ENCODE measurements at places on chromosomes 4 and X.

DNA sequence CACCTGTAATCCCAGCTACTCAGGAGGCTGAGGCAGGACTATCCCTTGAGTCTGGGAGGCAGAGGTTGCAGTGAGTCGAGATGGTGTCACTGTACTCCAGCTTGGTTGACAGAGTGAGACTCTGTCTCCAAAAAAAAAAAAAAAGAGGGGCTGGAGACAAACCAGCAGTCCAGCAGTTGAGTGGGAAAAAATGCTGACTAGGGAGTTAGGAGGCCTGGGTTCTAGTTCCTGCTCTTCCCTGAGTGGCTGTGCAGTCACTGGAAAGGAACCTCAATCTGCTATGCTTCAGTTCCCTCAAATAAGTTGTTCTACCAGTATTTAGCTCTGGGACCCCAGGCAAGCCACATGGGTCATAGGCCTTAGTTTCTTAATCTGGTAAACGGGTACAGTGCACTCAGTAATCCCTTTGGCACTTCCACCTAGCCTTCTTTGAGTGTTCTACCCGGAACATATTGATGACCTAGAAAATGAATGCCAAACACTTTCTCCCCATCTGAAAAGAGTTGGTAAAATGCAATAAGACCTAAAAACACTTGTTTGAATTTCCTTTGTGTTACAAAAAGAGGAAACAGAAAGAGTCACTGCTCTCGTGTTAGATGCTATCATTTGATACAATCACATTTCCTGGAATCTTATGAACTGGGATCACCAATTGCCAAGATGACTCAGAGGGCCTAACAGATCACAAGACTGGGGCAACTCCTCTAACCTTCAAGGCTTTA is 99.3 kb upstream of the EGFL6 start:
- no peaks in the 10 kb centered on the region for H3K27me3 ChIP-seq
- H3K27ac ChIP-seq = no peak overlapping the region
- no peak for DNase-seq
- H3K4me1 ChIP-seq = peaks cover 18% of the 10 kb centered on the region

- no peak for DNase-seq
- peaks cover 28% of the 10 kb centered on the region for H3K4me1 ChIP-seq
- no peaks in the 10 kb centered on the region for H3K27me3 ChIP-seq
- H3K36me3 ChIP-seq = no peaks in the 10 kb centered on the region
Measured at GRCh38 chrX:150942942-150943594, 40.1 kb upstream of the HMGB3 start.

- DNase-seq = no peak
- H3K4me1 ChIP-seq = peaks cover 33% of the 10 kb centered on the region
- no peaks in the 10 kb centered on the region for H3K36me3 ChIP-seq
- H3K27ac ChIP-seq = no peak overlapping the region
Measured at GRCh38 chr4:136861091-136861490, 671.2 kb downstream of the PCDH18 start.

DNA sequence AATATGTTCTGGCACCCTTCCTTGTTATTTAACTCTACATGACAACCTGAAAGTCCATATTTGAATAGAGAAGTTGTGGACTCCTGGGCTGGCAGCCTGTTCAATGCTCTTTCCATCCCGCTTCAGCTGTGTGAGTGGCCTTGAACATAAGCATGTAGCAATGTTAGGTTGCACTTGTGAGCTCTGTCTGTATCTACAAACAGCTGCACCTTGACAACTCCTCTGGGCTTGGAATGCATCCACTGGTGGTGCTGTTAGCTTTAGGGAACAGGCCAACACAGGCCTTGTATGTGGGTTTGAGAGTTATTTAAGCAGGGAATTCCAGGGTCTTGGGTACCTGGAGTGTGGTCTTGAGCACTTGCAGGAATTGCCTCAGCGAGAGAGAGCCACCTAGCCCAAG is 141.2 kb downstream of the DTHD1 start:
- no peak for DNase-seq
- no peak overlapping the region for H3K27ac ChIP-seq
- H3K27me3 ChIP-seq = no peaks in the 10 kb centered on the region
- H3K4me1 ChIP-seq = peaks cover 5% of the 10 kb centered on the region

- DNase-seq = no peak
- peaks cover 37% of the 10 kb centered on the region for H3K4me1 ChIP-seq
- H3K36me3 ChIP-seq = peaks cover 14% of the 10 kb centered on the region
- peaks cover 16% of the 10 kb centered on the region for H3K27me3 ChIP-seq
- no peak overlapping the region for H3K4me3 ChIP-seq
Measured at GRCh38 chrX:152642931-152643564, 5.4 kb downstream of the GABRQ start.

DNA sequence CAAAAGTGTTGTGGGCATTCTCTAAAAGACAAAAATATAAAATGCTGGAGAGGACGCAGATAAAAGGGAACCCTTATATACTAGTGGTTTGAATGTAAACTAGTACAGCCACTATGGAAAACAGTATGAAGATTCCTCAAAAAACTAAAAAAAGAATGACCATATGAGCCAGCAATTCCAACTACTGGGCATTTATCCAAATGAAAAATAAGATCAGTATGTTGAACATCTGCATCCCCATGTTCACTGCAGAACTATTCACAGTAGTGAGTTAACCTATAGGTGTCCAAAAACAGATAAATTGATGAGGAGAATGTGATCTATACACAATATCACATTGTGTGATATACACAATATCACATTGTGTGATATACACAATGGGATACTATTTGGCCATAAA is 1615.3 kb downstream of the PCDH18 start:
- H3K27ac ChIP-seq = no peak overlapping the region
- no peak overlapping the region for H3K4me3 ChIP-seq
- H3K27me3 ChIP-seq = no peaks in the 10 kb centered on the region
- DNase-seq = no peak

DNA sequence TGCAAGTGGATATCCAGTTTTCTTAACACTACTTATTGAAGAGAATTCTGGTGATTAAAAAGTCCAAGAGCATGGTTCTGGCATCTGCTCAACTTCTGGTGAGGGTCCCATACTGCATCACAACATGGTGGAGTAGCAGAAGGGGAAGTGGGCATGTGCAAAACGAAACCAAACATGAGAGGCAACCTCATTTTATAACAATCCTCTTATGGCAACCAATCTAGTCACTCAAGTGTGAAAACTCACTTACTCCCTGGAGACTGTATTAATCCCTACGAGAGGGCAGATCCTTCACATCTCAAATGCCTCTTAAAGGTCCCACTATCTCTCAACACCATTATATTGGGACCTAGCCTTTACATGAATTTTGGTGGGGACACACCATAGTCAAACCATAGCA is 55.4 kb upstream of the TRO start:
- DNase-seq = no peak
- H3K4me1 ChIP-seq = no peaks in the 10 kb centered on the region
- no peak overlapping the region for H3K27ac ChIP-seq
- H3K27me3 ChIP-seq = no peaks in the 10 kb centered on the region
- no peak overlapping the region for H3K4me3 ChIP-seq
- no peaks in the 10 kb centered on the region for H3K36me3 ChIP-seq

- H3K36me3 ChIP-seq = no peaks in the 10 kb centered on the region
- H3K4me1 ChIP-seq = peaks cover 22% of the 10 kb centered on the region
- H3K4me3 ChIP-seq = no peak overlapping the region
- no peaks in the 10 kb centered on the region for H3K27me3 ChIP-seq
Measured at GRCh38 chr4:166625018-166625637, 609.2 kb downstream of the SPOCK3 start.

DNA sequence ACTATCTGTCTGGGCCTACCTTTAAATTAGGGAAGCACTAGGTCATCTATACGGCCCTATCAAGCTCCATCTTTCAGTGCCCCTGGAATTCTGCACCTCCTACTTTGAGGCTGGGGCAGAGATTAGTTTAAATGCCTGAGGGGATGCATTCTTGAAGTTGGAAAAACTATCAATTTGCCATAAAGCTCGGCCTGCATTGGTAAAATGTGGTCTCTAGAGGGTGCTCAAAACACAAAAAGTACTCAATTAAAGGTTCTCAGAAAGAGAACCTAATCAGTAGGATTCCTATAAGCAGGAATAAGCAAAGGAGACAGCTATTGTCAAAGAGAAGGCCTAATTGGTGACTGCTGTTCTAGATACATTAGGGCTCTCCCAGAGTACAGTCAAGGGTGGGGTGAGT is 111.7 kb downstream of the AMER1 start:
- no peaks in the 10 kb centered on the region for H3K36me3 ChIP-seq
- H3K4me3 ChIP-seq = no peak overlapping the region
- H3K27me3 ChIP-seq = no peaks in the 10 kb centered on the region
- DNase-seq = peak; percentile 12
- H3K4me1 ChIP-seq = peaks cover 6% of the 10 kb centered on the region

GRCh38 chrX:10072786-10073568 is 83.8 kb upstream of the CLCN4 start:
- H3K27me3 ChIP-seq = no peaks in the 10 kb centered on the region
- H3K4me3 ChIP-seq = no peak overlapping the region
- H3K27ac ChIP-seq = no peak overlapping the region
- peaks cover 10% of the 10 kb centered on the region for H3K4me1 ChIP-seq
- DNase-seq = no peak
- H3K36me3 ChIP-seq = peaks cover 5% of the 10 kb centered on the region

- DNase-seq = no peak
- H3K4me3 ChIP-seq = no peak overlapping the region
- H3K27me3 ChIP-seq = no peaks in the 10 kb centered on the region
- no peaks in the 10 kb centered on the region for H3K4me1 ChIP-seq
- no peaks in the 10 kb centered on the region for H3K36me3 ChIP-seq
Measured at GRCh38 chr4:19368800-19369199, 882.9 kb upstream of the SLIT2 start.

GRCh38 chr4:81790477-81790876 is 318.8 kb upstream of the RASGEF1B start:
- no peaks in the 10 kb centered on the region for H3K36me3 ChIP-seq
- no peak for DNase-seq
- H3K27me3 ChIP-seq = no peaks in the 10 kb centered on the region
- no peak overlapping the region for H3K27ac ChIP-seq
- no peak overlapping the region for H3K4me3 ChIP-seq

- no peak for DNase-seq
- no peak overlapping the region for H3K27ac ChIP-seq
- H3K4me3 ChIP-seq = no peak overlapping the region
- H3K4me1 ChIP-seq = no peaks in the 10 kb centered on the region
Measured at GRCh38 chr4:1542516-1543320, 136.5 kb upstream of the NKX1-1 start.

DNA sequence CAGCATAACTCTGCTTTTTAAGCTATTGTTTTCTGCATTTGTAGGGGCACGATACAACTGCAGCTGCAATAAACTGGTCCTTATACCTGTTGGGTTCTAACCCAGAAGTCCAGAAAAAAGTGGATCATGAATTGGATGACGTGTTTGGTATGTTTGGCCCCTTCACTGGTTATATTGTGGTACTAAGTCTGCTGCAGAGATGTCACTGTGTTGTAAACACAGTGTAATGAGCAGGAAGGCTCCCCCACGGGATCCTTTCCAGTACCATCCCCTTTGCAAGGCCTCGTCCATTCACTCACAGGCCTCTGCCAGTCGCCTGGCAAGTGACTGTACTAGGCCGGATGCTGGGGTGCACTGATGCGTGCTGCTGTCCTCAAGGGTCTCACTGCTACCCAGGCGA is 13.8 kb downstream of the CYP4V2 start:
- H3K27ac ChIP-seq = no peak overlapping the region
- H3K27me3 ChIP-seq = no peaks in the 10 kb centered on the region
- no peak for DNase-seq
- peaks cover 18% of the 10 kb centered on the region for H3K36me3 ChIP-seq
- H3K4me1 ChIP-seq = peaks cover 28% of the 10 kb centered on the region
- no peak overlapping the region for H3K4me3 ChIP-seq

DNA sequence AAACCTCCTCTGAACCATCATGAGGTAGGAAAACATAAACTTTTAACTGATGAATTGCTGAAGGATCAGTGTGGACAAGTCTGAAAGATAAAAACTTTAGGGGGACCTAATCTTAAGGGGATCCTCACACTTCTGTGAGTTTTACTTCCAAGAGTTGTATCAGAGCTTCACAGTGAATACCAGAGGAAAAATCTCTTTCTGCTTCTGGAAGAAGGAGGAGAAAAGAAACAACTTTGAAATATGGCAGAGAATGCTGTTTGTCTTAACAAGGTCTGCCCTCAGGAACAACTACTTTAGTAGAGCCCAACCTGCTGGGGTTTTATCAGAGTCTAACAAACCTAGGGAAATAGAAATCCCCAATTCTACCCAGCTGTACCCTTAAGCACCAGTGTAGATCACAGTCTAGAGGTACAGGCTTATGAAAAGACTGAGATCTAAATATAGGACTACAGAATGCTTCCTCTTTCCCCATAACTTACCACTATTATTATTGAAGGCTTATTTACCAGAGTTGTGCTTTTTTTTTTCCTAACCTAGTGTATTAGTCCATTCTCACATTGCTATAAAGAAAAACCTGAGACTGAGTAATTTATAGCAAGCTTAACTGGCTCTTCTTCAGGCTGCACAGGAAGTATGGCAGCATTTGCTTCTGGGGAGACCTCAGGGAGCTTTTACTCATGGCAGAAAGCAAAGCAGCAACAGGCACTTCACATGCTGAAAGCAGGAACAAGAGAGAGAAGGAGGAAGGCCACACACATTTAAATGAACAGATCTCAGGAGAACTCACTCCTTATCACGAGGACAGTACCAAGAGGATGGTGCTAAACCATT is 167.9 kb downstream of the CAMK2D start:
- H3K36me3 ChIP-seq = no peaks in the 10 kb centered on the region
- H3K4me1 ChIP-seq = peaks cover 3% of the 10 kb centered on the region
- no peak overlapping the region for H3K4me3 ChIP-seq
- H3K27me3 ChIP-seq = no peaks in the 10 kb centered on the region
- H3K27ac ChIP-seq = no peak overlapping the region

- H3K4me3 ChIP-seq = no peak overlapping the region
- H3K27me3 ChIP-seq = no peaks in the 10 kb centered on the region
- H3K27ac ChIP-seq = no peak overlapping the region
- H3K36me3 ChIP-seq = no peaks in the 10 kb centered on the region
- DNase-seq = no peak
Measured at GRCh38 chr4:138263247-138263816, 21.2 kb upstream of the SLC7A11 start.

DNA sequence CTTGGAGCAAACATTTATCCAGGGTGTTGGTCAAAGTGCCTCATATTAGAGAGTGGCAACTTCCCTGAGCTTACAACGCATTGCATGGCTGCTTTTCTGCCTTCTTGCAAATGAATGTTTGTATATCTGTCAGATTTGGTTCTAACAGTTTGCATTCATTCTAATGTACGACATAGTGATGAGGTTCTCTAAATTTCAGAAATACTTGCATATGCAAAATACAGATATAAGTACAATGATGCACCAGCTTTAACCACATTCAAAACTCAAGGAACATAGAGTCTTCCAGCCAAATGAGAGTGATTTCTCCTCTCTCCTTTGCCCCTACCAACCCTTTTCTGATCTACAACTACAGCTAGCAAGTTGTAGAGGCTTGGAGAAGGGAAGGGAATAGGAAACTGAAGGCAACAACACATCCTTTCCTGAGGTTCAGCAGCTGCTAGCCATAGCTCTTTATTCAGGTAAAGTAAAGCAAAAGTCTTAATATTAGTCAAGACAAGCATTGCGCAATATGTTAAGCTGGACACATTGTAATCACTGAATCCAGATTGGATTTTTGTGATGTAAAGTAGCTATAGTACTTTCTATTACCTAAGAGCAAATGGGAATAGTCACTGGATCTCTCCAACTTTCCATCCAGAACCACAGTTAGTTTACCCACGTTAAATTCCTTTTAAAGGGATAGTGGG is 6.3 kb downstream of the TKTL2 start:
- H3K4me1 ChIP-seq = no peaks in the 10 kb centered on the region
- no peaks in the 10 kb centered on the region for H3K27me3 ChIP-seq
- no peak overlapping the region for H3K4me3 ChIP-seq
- H3K27ac ChIP-seq = no peak overlapping the region
- no peak for DNase-seq

- no peak for DNase-seq
- H3K4me3 ChIP-seq = no peak overlapping the region
- no peak overlapping the region for H3K27ac ChIP-seq
Measured at GRCh38 chrX:57607295-57608187, 15.7 kb downstream of the ZXDB start.
